ENCODE measurements at places on chromosomes 7 and 10.

DNA sequence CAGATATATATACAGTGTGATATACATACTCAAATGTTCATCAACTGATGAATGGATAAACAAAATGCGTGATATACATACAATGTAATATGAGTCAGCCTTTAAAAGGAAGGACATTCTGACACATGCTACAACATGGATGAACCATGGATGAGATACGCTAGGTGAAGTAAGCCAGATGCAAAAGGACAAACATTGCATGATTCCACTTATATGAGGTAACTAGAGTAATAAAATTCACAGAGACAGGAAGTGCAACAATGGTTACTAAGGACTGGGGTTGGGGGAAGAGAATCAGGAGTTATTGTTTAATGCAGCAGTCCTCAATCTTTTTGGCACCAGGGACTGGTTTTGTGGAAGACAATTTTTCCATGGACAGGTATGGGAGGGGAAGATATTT is 47.3 kb upstream of the PIK3AP1 start:
- no peak for DNase-seq

GRCh38 chr7:30062587-30062986 is 34.4 kb downstream of the PLEKHA8 start:
- no peak for DNase-seq

DNA sequence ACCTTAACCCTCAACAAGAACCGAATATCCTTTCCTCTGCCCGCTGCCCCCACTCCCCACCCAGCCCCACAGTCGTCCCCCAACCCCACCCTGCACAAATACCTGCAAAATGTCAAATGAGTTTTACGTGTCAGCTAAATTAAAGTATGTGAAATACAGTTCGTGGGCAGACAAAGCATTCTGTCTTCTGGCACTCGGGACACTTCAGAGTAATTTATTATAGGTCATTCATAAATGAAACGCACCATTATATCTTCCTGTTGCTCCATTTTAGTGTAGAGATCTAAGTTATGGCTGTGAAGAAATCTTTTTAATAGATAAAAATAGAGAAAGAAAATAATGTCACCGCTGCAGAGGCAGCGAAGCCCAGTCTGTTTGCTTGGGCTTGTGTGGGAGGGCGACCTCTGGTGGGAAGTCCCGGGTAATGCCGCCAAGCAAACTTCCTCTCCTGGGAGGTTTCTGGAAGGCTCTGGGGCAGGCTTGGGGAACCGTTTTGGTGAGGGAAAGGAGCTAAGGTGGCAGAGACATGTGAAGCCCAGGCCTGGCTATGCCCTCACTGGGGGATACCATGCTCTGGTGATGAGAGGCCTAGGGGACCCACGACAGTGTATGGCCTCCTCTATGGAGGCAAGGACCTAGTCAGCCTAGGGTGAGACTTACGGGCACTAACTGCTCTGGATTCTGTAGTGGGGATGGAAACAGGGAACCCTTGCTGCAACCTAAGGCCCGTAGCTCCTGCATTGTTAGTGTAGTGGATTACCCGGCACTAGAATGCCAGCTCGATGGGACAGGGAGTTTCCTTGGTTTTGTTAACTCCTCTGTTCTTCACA is 604.9 kb downstream of the LRMDA start:
- DNase-seq: peak; percentile 47

- DNase-seq: no peak
These were observed 39.9 kb downstream of the LDB3 start for GRCh38 chr10:86708068-86708782.

DNA sequence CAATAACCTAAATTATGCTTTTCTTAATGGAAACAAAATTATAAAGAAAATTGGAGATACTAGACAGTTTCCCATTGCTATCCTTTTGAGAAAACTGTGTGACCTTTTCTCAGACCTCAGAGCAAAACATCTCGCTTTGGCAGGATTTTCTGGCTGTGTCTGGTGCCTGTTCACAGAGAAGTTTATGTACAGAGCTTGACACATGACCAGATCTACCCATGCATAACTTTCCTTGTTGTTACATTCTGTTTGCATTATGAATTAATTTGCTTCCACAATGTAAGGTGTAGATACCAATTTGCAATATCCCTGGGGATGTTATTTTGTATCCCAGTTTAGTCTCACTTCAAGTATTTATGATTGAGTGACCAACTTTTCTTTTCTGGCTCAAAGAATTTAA is 565.0 kb downstream of the XPNPEP1 start:
- no peak for DNase-seq

GRCh38 chr7:130276796-130277762 is 10.4 kb downstream of the CPA2 start:
- no peak for DNase-seq

- DNase-seq: no peak
These were observed 2.4 kb upstream of the NKX6-2 start for GRCh38 chr10:132788180-132788830.
